Spleen (tissue), 13 donors: ENCODE measurements at places on chromosomes 1 and 21. TPM values are rescaled to one million over a fixed set of nuclear protein-coding genes. Genes with fewer than 3 reads are reported as not detected.

The CHAF1B gene
- total RNA-seq = 2.0 TPM

The NUF2 gene
- 4.7 TPM for total RNA-seq

The NUDT4B gene
- total RNA-seq = 1.8 TPM

The RSPO1 gene
- total RNA-seq = not detected

The GUCA2B gene
- total RNA-seq = not detected

The PLPPR4 gene
- total RNA-seq = 0.17 TPM

The UTS2 gene
- 0.76 TPM for total RNA-seq

The CLIC6 gene
- total RNA-seq = 1.4 TPM

The DNALI1 gene
- 1.7 TPM for total RNA-seq
